Midbrain (tissue), 1 donor: ENCODE measurements at places on chromosomes 12 and 14.

DNA sequence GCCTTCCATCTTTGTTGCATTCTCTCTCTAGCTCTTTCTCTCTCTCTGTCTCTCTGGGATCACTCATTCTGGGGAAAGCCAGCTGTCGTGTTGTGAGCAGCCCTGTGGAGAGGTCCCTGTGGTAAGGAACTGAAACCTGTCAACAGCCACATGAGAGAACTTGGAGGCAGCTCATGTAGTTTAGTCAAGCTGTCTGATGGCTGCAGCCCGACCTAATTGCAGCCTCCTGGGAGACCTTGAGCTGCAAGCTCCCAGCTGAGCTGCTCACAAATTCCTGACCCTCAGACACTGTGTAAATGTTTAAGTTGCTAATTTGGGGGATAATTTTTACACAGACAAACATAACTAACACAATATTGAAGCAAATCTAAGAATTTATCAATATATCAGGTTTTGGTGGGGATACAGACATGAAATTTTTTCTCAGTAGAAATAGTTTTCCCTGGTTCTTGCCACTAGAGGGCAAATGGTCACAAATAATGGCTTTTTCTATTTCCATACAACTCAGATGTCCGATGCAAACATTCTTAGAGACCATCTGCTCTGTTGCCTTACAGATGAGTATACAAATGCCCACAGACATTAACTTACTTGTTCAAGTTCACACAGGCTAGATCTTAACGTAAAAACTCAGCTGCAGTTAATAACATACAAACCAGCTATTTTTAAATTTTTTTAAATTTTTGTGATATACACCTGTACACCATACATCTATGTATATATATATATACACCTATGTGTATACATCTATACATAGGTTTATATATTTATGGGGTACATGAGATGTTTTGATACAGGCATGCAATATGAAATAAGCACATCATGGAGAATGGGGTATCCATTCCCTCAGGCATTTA lies 15.5 kb upstream of the KRR1 start:
- peak; percentile 70 for DNase-seq

GRCh38 chr12:45431126-45431525 lies 215.2 kb downstream of the ANO6 start:
- no peak for DNase-seq

DNA sequence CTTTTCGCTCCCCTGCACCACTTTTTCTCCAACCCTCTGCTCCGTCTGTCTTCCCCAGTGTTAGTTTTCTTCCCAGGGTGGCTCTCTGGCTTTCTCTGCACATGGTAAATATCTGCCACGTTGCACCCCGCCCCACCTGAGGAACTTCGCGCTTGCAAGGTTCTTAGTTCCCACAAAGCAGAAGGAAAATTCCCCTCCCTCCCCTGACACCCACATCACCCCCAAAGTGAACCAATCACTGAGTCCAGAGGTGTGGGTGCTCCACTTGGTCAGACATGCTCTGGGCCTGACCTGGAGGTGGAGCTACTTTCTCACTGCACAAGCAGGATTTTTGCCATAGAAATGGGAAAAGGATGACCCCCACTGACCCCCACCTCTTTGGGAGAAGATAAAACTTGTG lies 415.0 kb downstream of the FUT8 start:
- no peak for DNase-seq

DNA sequence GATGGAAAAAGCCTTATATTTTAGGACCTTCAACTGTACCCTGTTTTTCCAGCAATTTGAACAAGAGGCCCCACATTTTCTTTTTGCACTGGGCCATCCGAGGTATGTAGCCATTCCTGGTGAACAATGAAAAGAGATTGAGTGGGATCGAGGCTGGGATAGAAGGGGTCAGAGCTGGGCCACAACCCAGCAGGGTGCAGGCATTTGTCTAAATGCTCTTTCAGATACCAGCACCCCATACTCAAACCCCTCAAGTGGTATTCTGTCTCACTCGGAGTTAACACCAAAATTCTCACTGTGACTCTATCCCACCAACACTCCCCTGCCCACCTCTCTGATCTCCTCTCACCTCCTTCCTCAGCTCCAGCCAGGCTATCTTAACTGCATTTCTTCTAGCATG lies 26.8 kb downstream of the DUSP6 start:
- DNase-seq: no peak

GRCh38 chr14:103136388-103137271 lies 13.4 kb downstream of the TNFAIP2 start:
- DNase-seq: no peak

DNA sequence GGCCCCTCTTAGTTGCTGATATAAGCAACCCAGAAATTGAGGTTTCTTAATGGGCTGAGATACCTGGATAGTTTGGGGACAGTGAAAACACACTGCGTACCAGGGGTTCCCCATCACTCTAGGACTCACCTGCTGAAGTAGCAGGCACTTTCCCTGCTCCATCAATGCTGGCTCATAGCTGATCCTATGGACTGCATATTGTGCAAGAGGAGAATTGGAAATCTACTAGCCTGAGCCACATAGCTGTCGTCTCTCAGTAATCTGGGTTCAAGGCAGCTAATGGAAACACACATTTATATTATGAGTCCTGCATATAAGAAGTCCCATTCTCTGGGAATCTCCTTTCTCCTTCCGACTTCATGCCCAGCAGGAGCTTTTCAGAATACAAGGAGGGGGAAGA lies 7.3 kb upstream of the DUSP6 start:
- no peak for DNase-seq

DNA sequence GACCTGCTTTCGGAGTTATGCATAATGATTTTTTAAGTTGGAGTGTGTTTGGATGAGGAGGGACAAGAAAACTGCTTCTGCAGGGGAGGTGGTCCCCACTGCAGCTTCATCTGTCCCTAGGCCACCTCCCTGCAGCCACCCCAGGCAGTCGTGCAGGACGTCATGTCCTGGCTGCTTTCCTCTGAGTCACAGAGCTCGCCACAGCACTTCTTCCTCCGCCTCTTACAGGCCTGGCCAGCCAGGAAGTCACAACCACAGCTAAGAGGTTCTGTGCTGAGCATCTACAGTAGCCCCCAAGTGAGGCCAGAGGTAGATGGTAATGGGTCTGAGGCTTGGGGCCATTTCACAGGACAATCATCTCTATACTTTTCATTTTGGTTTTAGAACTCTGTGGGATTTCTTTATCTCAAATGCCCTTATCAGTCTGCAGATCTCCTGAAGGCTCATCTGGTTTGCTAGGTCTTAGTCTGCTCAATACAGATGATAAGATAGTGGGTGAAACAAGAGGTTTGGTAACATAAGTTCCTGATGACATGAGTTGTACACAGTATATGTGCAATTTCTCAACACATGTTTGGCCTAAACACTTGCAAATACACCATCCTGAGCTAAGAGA lies 106.4 kb downstream of the ARF6 start:
- DNase-seq: no peak

DNA sequence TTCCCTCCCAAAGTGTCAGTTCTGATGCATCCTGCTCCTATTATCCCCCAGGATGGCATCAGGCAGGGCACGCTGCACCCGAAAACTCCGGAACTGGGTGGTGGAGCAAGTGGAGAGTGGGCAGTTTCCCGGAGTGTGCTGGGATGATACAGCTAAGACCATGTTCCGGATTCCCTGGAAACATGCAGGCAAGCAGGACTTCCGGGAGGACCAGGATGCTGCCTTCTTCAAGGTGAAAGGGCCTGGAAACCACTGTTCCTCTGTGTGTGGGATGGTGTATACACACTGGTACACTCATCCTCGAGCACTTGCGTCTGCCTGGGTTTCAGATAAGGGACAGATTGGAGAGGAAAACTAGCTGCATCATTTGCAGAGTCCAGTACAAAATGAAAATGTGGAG lies 1.0 kb downstream of the IRF9 start:
- peak; percentile 37 for DNase-seq

- no peak for DNase-seq
These were observed 279.4 kb downstream of the CACNA1C start for GRCh38 chr12:2332236-2332635.

DNA sequence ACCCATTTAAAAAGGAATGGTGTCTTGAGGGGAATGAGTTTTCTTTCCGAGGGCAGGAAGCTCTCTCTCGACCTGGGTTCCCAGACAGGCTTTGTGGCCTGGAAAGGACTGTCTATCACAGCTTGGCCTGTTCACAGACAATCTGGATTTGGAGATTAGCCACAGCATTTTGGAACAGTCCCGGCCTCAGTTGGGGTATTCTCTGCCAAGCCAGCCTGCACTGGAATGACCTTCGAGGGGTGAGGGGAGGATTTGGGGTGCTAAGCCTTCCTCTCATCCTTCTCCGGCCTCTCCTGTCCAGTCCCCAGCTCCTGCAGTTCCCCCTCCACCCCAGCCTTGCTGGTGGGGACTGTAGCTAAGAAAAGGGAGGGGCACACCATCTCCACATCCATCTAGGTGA lies 13.0 kb downstream of the TBX5 start:
- DNase-seq: no peak

GRCh38 chr14:96102081-96102856 lies 63.1 kb downstream of the C14orf132 start:
- no peak for DNase-seq

DNA sequence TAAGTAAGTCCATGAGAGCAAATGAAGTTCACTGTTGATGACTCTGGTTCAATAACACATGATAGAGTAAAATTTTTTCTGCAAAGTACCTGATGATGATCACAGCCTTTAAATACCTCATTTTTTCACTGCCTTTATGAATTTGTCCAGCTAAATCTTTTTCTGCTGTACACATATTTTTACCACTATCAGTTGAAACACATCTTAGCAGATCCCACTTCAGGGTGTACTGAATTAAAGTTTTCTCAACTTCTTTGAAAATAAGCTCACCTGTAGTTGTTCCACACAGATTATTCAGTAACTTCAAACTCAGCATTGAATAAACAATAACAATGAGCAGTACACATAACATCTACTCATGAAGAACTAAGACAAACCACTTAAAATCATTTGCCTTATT lies 385.9 kb downstream of the NELL2 start:
- DNase-seq: no peak

DNA sequence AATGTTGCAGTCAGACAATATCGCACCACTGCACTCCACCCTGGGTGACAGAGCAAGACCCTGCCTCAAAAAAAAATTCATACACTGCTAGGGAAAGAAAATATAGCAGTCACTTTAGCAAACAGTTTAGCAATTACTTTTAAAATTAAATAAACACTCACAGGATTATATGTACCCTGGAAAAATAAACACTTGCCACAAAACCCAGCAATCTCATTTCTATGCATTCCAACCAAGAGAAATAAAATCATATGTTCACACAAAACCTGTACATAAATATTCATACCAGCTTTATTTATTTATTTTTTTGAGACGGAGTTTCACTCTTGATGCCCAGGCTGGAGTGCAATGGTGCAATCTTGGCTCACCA lies 20.2 kb downstream of the ATXN2 start:
- no peak for DNase-seq

DNA sequence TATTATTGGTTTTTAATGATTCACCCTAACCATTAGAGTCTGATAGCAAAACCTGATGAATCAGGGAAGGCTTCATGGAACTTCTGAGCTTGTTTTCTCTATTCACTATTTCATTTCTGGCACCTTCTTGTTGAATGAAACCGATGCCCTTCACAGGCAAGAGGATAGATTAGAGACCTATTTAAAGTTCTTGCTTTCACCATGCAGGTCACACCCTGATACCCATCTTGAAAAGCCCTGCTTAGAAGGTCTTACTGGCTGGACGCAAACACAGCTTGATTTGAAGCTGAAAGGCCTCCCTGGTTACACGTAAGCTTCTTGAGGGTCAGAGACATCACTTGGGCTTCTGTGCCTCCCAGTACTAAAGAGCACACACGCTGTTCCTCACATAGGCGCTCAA lies 29.2 kb downstream of the TMEM229B start:
- DNase-seq: no peak

- DNase-seq: no peak
These were observed 44.3 kb upstream of the CCT2 start for GRCh38 chr12:69540987-69541386.

GRCh38 chr12:31768046-31768445 lies 39.2 kb upstream of the AMN1 start:
- DNase-seq: no peak

DNA sequence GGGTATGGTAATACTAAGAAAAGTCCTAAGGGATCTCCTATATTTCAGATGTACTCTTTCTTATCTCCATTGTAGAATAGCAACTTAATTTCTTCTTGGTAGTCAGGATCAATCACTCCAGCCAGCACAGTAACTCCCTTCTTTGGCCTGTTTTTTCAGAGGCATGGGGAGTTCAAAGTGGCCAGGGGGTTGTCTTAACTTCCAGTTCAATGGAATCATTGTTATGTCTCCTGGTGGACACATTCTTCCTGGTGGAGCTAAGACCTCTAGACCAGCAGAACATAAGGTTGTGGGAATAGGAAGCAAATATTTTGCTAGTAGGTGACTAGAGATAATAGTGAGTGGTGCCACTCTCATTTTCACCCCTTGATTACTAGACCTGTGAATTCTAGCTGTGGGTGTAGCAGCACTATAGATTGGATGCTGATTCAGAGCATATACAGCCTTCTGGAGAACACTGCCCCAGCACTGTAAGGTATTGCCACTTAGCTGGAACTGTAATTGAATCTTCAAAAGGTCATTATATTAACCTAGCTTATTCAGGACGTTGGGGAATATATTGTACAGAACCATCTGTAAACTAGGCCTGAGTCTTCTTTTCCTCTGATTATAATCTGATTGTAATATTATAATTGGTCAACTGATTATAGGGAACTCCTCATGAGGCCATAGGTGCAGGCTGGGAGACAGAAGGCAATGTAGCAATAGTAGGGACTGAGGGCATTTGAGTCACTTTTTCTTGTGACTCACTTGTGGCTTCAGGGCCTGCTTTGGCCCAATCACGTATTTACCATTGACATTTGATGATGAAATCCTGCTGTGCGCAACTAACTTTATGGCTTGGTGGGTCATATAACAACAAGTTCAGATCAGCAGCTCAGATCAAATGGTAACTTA lies 60.2 kb upstream of the ATP2B1 start:
- DNase-seq: no peak

DNA sequence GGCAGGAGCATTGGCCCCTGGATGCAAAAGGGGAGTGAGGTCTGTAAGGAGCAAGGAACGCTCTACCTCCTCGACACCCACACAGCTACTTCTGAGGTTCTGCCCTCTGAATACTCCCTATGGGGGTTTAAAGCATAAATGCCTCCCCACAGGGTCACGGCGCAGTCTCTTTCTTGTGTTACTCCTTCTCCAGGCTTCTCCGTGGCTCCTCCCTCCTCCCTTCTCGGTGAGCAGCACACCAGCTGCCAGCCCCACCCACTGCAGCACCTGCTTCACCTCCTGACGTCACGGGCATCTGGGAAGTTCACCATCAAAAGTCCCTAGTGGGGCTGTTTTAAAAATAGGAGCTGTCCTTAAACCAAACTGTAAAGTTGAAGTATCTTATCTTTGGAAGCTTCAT lies 67.3 kb downstream of the SPTB start:
- no peak for DNase-seq

GRCh38 chr14:50082784-50083466 lies 33.4 kb downstream of the VCPKMT start:
- no peak for DNase-seq

- no peak for DNase-seq
These were observed 35.2 kb downstream of the TMEM132D start for GRCh38 chr12:129868575-129868974.
